ENCODE measurements at places on chromosomes 12 and 14.

DNA sequence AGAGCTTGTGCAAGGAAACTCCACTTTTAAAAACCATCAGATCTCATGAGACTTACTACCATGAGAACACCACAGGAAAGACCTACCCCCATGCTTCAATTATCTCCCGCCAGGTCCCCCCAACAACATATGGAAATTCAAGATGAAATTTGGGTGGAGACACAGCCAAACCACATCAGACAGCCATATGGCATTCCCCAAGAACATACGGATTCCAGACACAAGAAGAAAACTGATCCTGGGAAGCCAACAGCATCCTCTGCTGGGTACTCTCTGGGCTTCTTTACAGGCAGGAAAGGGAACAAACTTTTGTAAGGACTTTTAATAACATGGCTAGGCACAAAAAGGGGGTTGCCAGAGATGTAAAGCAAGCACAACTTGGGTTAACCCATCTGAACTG, 127.2 kb downstream of the TMEM132C start:
- no peak for DNase-seq

DNA sequence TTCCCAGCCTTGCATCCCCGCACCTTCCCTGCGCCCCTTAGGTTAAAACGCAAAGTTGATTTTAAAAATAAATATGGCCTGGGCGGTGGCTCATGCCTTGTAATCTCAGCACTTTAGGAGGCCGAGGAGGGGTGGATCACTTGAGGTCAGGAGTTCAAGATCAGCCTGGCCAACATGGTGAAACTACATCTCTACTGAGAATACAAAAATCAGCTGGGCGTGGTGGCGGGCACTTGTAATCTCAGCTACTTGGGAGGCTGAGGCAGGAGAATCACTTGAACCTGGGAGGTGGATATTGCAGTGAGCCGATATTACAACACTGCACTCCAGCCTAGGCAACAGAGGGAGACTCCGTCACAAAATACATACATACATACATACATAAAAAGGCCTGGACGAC, 96.0 kb downstream of the GCH1 start:
- DNase-seq, result no peak

DNA sequence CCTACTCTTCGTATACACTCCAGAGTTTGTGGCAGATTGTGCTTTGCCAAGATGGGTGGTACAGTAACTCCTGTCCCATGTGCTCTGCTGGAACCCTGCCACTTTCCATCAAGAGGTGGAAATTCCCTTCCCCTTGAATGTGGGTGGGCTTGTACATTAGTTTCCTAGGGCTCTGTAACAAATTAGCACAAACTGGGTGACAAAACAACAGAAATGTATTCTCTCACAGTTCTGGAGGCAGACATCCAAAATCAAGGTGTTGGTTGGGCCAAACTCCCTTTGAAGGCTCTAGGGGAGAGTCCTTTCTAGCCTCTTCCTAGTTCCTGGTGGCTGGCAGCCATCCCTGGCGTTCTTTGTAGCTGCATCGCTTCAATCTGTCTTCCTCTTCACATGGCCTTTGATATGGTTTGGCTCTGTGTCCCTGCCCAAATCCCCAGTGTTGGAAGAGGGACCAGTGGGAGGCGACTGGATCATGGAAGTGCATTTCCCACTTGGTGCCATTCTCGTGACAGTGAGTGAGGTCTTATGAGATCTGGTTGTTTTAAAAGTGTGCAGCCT, 117.5 kb downstream of the VRK1 start:
- DNase-seq, result no peak

DNA sequence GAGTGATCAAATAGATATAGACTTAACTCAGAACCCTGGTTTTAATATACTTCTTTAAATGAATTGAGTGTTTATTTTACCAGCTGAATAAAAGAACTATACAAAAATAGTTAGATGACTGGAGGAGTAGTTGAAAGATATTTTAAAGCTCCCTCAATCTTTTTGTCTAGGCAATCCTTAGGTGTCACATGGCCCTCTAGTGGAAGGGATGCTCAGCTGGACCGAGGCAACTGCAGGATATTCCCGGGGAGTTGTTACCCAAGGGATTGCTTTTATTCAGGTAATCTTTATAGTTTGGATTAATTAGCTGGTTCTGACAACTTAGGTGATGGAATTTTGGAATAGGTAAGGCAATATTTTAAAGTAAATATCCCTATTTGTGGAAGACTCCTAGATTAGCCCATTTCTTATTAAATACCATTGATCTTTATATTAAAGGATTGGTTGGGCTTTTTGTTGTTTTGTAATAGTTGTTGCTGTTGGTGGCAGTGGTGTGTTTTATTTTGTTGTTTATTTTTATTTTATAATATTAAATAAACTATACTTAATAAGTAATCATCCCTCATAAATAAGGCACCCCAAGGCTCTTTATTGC, 57.1 kb downstream of the ZDHHC17 start:
- DNase-seq, result peak; percentile 7

GRCh38 chr12:94151582-94151981, 3.2 kb downstream of the PLXNC1 start:
- DNase-seq, result no peak

- no peak for DNase-seq
Observed at GRCh38 chr14:53630336-53630735, 326.3 kb downstream of the BMP4 start.

DNA sequence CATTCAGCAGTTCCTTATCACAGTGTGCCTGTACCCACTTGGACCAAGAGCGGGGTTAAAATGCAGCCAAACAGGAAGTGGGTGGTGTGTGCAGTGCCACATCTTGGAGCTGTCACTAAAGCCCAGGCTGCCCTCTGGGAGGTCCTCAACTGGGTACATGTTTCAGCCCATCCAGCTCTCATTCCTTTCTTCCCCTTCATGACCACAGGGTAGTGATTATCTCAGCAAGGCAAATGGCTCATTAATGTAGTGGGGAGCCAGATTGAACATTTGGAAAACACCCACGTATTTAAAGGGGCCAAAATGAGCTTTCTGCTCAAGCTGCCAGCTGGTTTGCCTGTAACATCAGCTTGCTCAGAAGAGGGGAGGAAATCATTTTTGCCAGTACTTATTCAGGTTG, 210.8 kb upstream of the BTG1 start:
- DNase-seq, result no peak

DNA sequence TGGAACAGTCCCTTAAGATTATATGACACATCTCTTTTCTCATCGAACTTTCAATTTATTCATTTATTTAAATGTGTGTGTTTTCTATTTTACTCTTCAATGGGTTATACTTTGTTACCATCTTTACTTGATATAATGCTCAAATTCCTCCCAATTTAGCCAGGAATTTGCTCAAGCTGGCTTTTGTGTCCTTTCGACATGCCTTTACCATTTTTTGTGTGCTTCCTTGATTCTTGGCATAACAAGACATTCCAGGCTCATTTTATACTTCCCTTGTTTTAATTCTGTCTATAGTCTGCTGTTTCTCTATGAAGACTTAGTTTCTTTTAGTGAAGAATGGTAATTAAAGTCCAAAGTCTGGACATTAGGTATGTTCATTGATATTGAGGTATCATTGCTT, 315.8 kb downstream of the AEBP2 start:
- DNase-seq, result no peak

- no peak for DNase-seq
Observed at GRCh38 chr12:113546916-113547863, 75.5 kb upstream of the LHX5 start.

- no peak for DNase-seq
Observed at GRCh38 chr12:955939-956338, 6.4 kb upstream of the RAD52 start.

DNA sequence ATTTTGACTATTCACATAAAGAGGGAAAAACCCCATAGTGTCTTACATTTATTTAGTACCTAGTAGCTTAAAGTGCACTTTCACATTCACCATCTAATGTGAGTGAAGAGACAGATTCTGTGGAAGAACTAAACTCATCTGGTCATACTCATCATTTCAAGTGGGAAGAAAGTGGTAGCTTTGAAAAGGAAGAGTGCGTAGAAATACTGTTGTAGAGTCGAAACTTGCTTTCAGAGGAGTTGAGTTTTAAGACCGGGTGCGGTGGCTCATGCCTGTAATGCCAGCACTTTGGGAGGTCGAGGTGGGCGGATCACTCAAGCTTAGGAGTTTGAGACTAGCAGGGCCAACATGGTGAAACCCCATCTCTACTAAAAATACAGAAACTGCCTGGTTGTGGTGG, 222.2 kb downstream of the ERC1 start:
- no peak for DNase-seq

DNA sequence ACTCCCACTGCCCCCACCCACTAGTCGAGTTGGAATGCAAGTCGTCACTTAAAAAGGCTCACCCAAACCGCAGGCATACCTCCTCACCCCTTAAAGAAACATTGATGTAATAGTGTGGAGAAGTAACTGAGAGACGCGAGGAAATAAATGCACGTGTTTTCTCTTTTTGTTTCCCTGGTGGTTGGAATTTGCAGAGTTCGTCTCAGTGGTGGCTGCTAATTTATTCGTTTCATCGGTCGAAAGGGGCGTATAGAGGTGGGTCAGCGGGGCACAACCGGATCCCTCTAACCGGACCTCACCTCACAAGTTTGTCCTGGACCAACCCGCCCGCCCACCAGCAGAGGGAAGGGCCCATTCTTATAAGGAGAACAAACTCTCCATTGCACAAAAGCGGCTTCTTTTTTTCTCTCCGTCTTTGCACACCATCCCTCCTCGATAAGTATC, 5.0 kb upstream of the NPAS3 start:
- no peak for DNase-seq

DNA sequence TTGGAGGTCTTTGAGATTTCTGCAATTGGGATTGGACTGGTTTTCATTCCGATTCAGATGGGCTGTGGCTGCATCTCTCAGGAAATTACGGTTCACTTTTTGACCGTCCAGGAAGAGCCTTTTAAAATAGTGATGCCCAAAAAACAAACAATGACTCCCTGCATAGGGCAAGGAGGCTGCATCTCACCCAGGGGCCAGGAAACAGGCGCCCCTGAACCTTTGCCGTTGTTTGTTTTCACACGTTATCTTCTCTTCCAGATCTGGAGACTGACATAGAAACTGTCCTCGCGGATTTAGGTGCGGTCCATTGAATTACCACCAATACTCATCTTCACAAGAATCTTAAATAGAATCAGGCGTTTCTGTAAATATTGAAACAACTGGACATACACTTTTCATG, 66.0 kb downstream of the FLRT2 start:
- DNase-seq, result no peak

- DNase-seq, result no peak
Observed at GRCh38 chr12:109525279-109525585, 47.8 kb downstream of the UBE3B start.

- no peak for DNase-seq
Observed at GRCh38 chr14:84483072-84483420, 1046.9 kb upstream of the FLRT2 start.

- DNase-seq, result no peak
Observed at GRCh38 chr14:77205566-77205965, 24.0 kb downstream of the TMEM63C start.

- DNase-seq, result no peak
Observed at GRCh38 chr12:57936513-57936883, 4.9 kb upstream of the ATP23 start.

- no peak for DNase-seq
Observed at GRCh38 chr12:26810330-26810729, 22.7 kb downstream of the ITPR2 start.

DNA sequence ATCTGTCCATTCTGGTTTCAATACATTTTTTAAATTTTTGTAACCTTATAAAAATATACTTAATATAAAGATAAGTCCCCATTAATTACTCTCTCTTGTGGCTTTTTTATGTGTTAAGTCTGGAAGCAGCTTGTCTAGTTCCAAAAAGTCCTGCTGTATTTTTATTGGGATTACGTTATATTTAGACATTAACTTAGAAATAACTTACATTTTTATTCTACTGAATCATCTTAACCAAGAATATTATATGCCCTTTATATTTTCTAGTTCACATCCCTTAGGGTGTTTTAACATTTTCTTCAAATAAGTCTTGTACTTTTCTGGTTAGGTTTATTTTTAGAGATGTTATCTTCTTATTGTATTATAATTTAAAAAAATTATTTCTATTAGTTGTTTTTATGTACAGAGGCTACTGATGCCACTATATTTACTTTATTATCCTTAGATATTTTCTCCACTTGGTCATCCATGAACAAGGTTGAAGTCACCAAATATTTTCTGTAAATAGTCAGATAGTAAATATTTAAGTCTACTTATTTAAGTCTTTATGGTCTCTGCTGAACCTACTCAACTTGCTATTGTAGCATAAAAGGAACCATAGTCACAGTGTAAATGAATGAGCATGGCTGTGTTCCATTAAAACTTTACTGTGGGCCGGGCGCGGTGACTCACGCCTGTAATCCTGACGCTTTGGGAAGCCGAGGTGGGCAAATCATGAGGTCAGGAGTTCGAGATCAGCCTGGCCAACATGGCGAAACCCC, 132.4 kb upstream of the NEDD1 start:
- no peak for DNase-seq

DNA sequence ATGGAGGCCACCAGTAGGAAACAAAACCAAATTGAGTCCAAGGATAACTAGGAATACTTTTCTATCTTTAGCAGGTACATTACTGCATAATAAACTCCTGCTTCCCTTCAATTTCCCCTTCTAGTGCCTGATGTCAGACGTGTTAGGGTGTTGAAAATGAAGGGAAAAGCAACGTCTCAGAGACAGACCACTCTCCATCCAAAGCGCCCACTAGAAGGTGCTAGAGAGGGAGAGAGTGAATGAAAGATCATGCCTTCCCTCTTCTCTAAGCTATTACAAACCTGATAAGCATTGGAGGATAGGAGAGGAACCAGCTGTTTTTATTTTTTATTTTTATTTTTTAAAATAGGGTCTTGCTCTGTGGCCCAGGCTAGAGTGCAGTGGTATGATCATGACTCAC, 64.1 kb downstream of the ZNF641 start:
- DNase-seq, result no peak

DNA sequence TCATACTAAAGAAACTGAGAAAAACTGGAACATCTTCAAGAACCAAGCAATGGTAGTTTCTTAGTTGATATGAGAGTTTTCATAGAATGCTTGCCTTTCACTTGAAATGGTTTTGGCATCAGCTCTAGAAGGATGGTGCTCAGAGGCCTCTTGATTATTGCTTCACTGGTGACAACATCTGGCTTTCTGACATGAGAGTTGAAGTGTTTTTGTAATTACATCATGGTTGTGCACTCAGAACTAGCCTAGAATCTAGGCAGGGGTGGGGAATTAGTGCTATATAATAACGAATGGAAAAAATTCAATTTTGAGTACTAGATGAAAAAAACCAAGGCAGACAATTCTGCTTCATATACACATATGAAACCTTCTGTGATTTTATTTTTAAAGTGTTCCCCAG, 172.8 kb upstream of the LMNTD1 start:
- DNase-seq, result no peak

- DNase-seq, result peak; percentile 77
Observed at GRCh38 chr12:4307593-4308333, 13.2 kb upstream of the TIGAR start.

Measured in HCT116 (cell line).